ENCODE measurements at places on chromosomes 5 and 9.

DNA sequence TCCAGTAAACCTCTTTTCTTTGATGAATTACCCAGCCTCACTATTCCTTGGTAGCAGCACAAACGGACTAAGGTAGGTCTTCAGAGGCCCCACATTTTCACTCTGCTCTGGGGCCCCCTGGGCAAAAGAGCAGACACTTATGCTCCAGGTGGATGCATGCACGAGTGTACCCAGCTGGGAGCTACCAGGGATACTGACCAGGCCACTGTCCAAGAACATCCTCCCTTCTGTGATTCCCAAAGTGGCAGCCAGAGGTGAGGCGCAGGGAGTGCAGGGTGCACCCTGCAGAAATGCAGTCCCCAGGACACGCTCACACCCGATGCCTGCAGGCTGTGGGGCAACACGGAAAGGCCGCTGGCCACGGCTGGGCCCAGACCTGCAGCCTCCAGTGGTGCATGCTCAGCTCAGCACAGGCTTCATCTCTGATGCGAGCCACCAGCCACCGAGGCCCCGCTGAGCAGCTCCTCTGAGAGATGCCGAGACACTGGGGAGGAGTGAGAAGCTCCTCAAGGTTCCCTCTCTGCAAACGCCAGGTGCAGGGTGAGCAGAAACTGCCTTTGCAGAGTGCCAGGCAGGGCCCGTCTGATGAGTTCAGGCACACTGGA, 48.1 kb upstream of the OLFM1 start:
- no peak for DNase-seq

- DNase-seq, result no peak
Measured at GRCh38 chr5:55821731-55822512, 29.2 kb upstream of the IL31RA start.

- DNase-seq, result no peak
Measured at GRCh38 chr5:79849486-79850315, 141.4 kb downstream of the MTX3 start.

DNA sequence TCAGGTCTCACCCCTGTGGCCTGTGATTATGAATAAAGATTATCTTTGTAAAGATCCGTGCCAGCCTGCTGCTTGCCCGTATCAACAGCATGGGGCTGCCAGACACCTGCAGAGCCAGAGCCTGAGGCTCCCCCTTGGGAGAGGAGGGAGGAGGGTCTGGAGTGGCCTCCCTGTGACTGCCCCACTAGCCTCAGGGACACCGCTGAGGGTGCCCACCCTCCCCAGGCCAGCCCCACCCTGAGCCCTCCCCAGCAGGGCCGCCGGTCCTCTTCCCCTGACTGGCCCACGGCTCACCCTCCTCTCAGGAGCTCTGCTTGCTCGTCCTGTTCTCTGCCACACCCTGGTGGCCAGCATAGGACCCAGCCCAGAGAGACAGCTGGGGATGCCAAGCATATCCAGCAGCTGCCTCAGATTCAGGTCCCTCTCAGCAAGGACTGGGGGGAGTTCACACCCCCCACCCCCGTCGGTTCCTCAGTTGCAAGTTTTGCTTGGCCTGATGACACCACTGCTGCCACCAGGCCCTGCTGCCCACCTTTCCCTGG, 1.9 kb downstream of the SSNA1 start:
- no peak for DNase-seq

GRCh38 chr5:32542216-32543059, 42.9 kb upstream of the SUB1 start:
- no peak for DNase-seq

DNA sequence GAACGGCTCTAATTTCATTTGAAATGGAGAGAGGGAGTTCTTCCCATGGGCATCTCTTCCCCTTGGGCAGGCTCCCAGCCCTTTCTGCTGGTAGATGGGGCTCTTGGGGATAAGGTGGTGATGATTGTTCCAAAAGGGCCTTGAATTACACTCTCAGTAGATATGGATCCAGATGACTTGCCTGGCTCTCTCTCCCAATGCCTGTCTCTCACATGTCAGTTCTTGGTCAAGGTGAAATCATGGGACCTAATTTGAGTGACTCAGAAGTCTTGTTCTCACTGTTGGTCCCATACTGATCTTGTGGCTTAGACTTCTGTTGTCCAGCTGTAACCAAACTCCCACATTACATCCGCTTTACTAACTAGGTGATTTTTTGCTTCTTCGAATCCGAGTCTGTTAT, 317.0 kb upstream of the RFX3 start:
- no peak for DNase-seq

DNA sequence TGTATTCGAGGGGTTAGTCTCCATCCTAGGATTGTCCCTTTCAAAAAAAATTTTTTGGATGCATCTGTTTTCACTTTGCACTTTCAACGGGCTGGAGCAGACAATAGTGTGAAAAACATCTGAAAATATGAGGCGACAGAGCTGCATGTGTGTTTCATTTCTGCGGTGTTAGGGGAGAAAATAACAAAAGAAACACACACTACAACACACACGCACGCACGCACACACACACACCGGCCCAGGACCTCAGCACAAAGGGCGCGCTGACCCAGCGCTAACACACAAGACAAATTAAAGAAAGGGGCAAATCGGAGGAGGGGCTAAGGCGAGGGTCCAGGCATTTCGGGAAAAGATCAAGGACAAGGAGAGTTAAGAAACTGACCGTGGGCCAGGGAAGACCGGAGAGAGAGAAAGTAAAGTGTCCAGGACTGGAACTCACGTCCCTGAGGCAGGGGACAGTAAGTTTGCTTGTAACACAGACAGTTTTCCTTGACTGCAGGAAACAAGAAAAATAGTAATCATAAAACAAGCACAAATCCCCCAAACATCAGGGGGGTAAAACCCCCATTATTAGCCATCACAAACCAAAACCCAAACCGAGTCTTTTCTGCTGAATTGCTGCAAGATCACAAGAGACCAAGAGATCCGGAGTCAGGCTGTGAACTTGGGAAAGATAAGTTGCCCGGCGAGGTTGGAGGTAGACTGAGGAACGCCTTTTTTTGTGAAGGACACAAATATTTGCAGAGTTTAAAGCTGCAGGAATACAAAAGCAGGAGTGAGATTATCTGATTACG, 302.1 kb downstream of the PARP8 start:
- DNase-seq, result peak; percentile 39

DNA sequence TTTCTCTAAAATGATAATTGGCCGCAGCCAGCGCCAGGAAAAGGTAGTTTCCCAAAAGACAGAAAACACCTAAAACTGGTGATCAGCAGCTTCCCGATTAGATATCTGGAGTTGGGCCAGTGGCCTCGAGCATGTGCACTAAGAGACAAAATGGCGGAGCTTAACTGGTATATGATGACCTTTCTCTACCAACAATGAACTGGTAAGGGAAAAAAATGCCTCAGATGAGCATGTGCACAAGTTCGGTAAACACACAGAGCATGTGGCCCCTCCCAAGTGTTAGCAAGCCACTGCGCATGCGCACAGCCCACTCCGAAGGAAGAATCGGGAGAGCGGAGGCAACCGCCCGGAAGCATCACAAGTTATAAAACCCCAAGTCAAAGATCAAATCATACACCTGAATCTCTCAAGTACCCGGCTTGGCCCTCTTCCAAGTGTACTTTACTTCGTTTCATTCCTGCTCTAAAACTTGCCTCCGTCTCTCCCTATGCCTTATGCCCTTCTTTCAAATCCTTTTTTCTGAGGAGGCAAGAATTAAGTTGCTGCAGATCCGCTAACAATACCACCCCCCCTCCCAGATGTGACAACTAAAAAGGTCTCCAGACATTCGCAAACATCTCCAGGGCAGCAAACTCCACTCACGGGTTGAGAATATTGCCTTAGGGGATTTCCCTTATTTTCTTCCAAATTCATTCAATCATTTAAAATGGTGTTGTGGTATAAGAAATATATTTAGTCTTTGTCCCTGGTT, 15.0 kb upstream of the PTBP3 start:
- peak; percentile 79 for DNase-seq

- peak; percentile 73 for DNase-seq
Measured at GRCh38 chr9:135343837-135344522, 135.6 kb upstream of the PPP1R26 start.

GRCh38 chr5:121189342-121190305, 662.1 kb upstream of the FTMT start:
- DNase-seq, result peak; percentile 41

DNA sequence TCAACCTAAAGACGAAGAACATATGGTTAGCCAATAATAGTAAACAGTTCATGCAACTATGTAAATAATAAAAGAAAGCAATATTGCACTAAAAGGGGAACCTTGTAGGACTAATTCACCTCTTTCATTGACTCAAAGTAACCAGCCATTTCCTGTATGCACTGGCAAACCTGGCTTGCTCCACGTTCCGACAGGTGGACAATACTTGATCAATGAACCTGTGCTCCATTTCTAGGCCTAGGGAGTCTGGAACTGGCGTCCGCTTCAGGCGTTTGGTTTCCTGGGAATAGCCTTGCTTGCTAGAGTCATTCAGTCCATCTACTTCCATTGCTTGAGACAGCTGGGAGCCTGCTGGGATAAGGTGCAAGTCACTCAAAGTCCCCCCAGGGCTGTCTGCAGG, 41.6 kb downstream of the PTAR1 start:
- no peak for DNase-seq

DNA sequence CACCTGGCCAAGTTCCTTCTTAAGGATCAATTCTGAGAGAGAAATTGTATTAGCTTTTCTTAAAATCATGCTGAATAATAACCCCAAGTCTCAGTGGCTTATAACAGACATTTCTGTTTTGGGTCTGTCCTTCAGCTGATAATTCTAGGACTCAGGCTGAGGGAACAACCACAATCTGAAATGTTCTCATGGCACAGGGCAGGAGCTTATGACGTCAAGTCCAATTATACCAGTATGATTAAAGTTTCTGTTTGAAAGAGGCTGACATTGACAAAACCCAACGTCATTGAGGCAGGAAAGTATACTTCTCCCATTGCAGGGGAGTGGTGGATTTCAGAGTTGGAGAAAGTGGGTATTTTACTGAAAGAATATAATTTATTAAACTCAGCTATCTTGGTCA, 21.8 kb downstream of the CENPH start:
- no peak for DNase-seq

- DNase-seq, result no peak
Measured at GRCh38 chr5:157624144-157624543, 28.1 kb downstream of the SOX30 start.

DNA sequence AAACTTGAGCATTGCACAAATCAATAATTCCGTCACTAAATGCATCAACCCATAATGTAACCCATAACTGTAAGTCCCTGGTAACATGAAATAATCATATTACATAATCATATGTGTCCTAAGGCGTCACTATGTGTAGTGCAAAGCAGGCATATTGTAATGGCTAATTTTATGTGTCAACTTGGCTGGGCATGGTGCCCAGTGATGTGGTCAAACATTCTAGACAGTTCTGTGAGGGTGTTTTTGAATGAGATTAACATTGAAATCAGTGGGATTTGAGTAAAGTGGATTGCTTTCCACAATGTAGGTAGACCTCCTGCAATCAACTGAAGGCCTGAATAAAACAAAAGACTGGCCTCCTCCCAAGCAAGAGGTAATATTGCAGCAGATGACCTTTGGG, 794.4 kb upstream of the ACO1 start:
- DNase-seq, result no peak

DNA sequence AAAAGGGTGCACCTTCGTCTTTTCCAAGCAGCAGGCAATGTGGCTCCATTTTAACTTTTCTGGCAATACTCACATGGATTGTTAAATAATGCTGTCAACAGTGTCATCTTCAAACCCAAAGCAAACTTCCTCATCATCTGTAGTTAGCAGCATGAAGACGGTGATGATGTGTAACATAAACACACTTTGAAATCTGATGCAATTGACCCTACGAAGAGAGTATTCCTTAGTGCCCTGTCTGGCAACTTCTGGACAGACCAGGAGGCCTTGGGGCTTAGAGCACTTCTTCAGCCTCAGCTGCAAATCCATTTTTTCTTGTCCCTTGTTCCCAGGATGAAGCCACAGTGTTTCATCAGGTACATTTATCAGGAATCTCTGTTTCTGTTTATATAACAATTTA, 149.1 kb downstream of the GHR start:
- no peak for DNase-seq

- DNase-seq, result no peak
Measured at GRCh38 chr5:176133877-176134276, 104.3 kb upstream of the SIMC1 start.

GRCh38 chr5:133897431-133897830, 71.0 kb downstream of the C5orf15 start:
- no peak for DNase-seq

DNA sequence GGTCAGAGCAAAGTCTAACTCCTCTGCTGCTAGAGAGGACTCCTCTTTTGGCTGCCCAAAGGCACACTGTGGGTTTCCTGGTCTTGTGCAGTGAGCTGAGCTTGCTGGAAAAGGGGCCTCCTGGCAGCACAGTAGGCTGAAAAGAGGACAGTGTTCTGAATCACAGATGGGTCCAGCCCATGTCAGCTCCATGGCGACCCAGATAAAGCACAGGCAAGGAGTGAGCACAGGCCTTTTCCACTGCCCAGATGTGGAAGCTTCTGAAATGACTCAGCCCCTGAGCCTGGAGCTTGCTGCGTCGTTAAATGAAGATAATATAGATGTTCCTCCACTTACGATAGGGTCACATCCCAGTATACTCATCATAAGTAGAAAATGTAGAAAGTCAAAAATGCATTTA, 8.1 kb downstream of the CCDC180 start:
- no peak for DNase-seq

- no peak for DNase-seq
Measured at GRCh38 chr5:68274847-68275651, 59.5 kb downstream of the PIK3R1 start.

- DNase-seq, result no peak
Measured at GRCh38 chr5:2631758-2632157, 119.7 kb downstream of the IRX2 start.

DNA sequence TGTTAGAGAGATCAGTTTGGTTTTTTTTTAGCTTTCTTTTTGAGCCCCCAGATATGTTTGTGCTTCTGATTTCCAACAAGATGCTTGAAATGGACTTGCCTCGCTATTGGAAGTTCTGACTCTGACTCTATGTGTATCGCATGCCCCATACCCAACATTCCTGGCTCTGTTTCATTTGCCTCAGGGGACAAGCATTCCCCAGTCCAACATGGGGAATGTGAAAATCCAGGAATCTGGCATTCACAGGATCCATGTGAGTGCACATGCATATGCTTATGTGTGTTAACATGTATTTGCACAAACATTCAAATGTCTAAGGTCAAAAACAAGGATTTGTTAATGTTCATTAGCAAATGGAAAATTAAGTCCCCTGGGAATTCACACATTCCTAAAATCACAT, 233.9 kb downstream of the TLR4 start:
- DNase-seq, result no peak

DNA sequence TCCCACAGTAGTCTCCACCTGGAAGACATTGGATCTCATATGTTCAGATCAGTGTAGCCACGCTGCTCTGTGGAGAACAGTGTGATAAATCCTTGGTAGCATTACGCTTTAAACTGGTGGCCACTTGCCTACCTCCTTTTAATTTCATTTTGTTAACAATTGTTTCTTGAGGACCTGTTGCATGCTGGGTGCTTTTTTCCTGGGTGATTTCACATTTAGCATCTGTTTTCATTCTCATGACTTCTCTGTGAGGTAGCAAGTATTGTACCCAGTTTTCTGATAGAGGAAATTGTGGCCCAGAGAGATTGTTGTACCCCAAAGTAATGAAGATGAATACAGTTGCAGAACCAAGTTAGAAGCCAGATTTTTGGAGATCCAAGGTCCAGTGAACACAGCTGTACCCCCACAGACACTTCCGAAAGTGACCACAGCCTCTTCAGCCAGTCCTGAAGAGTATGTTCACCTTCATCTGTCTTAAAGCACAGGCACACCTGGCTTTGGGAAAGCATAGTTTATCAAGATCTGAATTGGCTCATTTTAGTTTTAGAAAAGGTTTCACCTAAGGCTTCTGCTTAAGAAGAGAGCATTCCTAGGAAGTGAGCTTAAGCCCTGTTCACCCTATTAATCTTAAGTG, 75.2 kb downstream of the F2RL2 start:
- no peak for DNase-seq

- DNase-seq, result peak; percentile 43
Measured at GRCh38 chr9:95124582-95125367, 192.7 kb downstream of the FANCC start.
